Right lung (tissue), 10 donors: ENCODE measurements at places on chromosomes 12 and 14.
A peak's percentile ranks its signal among the peaks of the same experiment; 100 is the strongest.

- no peak for DNase-seq
Measured at GRCh38 chr14:77872983-77873382, 73.1 kb downstream of the ADCK1 start.

DNA sequence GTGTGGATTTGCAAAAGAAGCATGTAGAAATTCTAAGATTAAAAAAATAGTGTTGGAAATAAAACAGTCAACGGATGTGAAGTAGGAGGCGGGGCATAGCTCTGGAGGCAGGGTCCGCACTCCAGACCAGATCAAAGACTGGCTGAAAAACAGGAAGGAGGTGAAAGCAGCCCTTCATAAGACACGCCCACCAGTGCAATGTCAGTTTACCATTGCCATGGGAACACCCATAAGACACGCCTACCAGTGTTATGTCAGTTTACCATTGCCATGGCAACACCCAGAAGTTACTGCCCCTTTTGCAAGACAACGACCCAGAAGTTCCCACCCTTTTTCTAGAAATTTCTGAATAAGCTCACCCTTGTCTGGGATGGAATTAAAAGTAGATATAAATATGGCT is 87.1 kb downstream of the FZD10 start:
- no peak for DNase-seq

DNA sequence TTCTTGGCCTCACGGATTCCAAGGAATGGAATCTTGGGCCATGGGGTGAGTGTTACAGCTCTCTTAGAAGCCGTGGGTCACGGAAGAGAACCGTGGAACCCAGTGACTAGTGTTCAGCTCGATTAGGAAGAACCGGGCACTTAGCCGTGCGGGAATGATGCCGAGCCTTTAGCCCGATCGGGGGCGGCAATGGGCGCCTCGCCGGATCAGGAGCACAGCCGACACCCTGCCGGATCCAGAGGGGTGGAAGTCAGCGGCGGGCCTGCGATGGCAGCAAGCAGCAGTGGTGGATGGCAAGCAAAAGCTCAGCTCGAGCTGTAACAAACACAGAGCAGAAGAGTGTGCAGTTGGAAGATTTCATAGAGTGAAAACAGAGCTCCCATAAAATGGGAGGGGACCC is 21.1 kb upstream of the ULK1 start:
- DNase-seq: no peak

GRCh38 chr12:106369624-106370346 is 12.2 kb downstream of the POLR3B start:
- no peak for DNase-seq

GRCh38 chr12:18054925-18055619 is 34.9 kb downstream of the RERGL start:
- no peak for DNase-seq

- peak; percentile 70 for DNase-seq
Measured at GRCh38 chr14:104735830-104736642, 12.0 kb downstream of the ADSS1 start.

DNA sequence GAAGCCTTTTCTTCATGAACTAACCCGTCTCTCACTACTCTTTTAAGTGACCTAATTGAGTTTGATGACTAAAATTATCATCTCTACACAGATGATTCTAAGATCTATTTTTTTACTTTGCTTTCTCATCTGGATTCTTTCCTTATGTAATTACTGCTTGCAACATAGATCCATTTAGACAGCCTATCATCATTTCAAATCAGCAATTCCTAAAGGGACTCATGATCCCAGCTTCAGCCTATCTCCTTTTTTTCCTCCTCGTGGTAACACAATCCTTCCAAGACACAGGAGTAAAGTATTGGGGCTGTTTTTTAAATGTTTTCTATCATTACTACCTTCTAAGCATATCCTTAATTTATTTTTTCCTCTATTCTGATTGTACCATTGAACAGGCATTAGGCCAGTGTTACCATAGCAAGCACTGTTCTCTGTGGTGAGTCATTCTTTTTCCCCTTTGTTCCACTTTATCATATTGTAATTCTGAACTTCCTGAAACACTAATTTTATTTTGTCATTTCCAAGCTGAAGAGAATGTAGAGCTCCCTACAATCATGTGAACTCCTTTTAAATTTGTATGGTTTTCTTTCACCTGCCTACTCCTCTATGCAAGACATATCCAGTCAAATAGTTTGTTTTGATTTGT is 190.4 kb upstream of the FAR2 start:
- no peak for DNase-seq

DNA sequence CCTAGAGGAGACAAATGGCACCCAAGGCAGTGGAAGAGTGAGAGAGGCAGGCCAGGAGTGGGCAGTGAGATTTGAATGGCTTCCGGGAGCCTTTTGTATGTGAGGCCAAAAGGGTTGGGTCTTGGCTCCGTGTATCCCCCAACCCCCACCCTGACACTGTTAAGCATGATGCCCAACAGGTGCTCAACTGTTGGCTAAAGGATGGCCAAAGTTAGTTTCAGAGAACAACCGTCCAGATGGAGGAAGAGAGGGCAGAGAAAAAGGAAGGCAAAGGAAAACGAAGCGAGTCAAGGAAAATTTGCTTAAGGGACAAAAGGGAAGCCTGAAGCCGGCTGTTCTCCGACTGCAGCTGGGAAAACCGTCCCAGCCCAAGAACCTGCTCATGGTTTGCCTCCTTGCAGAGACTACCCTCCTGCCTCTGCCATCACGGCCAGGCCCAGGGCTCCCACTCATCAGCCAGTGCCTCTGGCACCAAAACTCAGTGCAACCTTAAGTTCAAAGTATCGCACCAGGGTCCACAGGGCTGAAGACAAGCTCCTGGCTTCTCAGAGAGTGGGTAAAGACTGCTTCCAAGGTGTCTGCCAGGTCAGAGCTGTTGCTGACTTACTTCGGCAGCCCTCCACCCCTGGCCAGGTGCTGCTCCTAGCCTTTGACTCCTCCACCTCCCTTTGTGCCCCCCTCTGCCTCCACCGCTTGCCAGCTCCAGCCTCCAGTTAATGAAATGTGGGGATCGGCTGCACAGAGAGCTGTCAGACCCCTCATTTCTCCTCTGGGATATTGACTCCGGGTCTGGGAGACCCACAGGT is 4.2 kb upstream of the C1QL4 start:
- DNase-seq: no peak

- no peak for DNase-seq
Measured at GRCh38 chr14:77241955-77242354, 29.1 kb downstream of the NGB start.

DNA sequence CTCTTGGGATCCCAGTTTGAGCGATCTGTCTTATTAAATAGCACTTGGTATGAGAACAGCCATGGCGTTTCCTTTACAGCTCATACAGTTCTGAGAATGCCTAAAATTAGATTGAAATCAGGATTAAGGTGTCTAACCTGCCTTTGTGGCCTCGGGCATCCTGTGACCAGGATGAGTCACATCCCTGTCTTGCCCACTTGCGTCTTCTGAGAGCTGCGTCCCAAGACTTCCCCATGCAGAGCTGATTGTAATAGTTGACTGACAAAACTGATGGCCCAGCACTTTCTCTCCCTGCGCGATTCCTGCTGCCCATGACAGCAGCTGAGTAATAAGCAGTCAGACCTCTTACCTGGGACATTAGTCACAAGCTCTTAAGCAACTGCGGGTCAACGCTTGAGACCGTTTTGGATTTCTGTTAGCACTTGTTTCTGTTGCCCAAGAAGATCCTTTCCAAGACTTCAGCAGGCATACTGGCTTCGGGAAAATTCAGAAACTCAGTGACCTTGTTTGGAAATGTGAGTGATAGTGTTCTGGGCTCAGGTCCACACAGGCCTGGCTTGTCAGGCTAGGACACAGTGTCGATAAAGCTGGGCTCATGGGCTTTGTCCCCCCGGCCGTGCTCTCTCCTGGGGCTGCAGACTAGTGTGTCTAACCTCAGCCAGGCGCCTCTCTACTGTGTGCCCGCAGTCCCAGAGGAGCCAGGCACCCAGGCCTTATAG is 169.9 kb upstream of the HIF1A start:
- no peak for DNase-seq

GRCh38 chr14:74525361-74525851 is 31.8 kb downstream of the ISCA2 start:
- no peak for DNase-seq

DNA sequence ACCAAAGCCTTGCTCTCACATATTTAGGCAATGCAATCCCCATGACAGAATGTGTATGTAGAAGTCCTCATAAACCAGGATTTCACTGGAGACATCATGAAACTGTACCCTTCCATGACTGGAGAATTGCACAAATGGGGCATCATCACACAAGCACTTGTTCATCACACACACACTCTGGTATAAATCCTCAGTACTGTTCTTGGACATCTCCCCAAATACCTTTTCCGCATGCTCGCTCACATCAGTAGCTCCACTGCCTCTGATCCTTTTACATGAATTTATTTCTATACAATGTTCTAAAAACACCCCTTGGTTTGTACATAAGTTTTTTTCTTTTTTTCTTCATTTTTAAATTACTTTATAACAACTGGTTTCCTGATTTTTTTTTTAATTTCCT is 3.3 kb upstream of the ING4 start:
- no peak for DNase-seq

DNA sequence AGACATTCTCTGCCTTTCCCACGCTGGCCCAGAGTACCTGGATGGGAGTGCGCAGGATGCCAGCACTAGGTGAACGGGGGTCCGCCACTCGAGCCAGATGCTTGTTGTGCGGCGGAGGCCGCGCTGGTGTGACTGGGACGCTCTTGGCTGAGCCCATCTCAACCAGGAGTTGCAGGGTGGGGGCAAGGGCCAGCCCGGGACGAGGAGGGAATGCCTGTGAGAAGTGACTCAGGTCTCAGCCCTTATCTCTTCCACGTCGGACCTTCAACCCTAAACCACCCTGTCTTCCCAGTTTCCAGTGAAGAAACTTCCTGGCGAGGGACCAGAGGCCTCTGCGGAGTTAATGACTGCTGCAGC is 312 bp downstream of the CDCA3 start:
- no peak for DNase-seq

- no peak for DNase-seq
Measured at GRCh38 chr12:31362115-31362758, 36.3 kb upstream of the SINHCAF start.

GRCh38 chr12:51329742-51330141 is 5.8 kb upstream of the BIN2 start:
- DNase-seq: no peak

- DNase-seq: no peak
Measured at GRCh38 chr14:105074601-105075053, 9.4 kb upstream of the GPR132 start.

- DNase-seq: peak; percentile 88
Measured at GRCh38 chr12:41932470-41932991, 212.1 kb downstream of the GXYLT1 start.

GRCh38 chr12:21604245-21605101 is at the start of gene GYS2:
Gene GYS2, minus strand, starts transcription at chr12:21604847. Its CDS starts 255 bp downstream, at chr12:21604592.
- DNase-seq: no peak

- peak; percentile 83 for DNase-seq
Measured at GRCh38 chr14:51310505-51310944, 70.5 kb downstream of the TMX1 start.

DNA sequence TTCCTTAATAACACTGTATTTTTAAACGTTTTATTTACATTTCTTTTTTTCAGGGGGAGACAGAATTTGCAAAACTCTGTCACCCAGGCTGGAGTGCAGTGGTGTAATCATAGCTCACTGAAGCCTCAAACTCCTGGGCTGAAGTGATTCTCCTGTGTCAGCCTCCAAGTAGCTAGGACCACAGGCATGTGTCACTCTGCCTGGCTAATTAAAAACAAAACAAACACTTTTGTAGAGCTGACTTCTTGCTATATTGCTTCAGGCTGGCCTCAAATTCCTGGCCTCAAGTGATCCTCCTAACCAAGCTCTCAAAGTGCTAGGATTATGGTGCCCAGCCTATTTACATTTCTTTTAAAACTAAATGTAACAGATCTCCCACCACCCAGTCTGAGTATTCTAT is 12.7 kb downstream of the CPSF6 start:
- DNase-seq: no peak

DNA sequence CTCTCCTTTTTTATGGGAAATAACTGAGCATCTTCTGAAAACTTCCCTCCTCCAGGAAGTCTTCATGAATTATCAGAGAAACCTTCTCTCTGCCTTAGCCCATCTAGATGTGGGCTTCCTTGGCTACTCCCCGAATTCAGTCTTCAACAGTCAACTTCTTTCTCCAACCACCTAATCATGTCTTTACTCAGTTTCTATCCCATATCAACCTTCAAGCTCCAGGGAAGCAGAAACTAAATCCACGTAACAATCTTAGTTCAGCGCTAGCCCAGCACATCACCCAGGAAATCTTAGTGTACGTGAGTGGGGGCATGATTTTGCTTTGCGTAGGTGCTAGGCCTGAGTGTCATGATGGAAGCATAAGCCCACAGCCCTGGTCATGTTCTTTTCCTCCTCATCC is 12.7 kb upstream of the KRT77 start:
- DNase-seq: no peak

DNA sequence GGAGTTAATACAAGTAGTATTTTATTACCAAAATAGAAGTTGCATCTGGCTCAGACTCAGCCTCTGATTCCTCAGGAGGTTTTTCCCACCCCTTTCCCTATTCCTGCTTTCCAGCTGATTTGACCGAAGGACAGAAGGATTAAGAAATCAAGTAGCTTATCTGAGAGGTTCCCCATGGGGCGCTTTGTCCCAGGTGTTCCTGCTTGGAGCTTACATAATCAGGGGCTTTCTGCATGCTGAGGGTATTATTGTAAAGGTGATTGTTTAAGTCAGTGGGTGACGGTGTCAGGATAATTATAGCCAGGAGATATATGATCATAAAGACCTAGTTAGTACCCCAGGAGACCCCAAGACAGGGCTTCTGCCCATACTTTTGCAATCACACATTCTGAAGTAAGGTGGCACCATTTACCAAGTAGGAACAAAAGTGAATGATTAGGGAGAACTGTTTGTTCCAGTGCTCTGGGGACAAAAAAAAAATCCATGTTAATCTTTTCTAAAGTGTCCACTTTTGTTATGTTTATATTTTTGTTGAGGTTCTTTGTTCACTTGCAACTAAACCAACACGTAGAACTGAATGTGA is 921.3 kb downstream of the NRXN3 start:
- no peak for DNase-seq

GRCh38 chr12:5730962-5731361 is 214.1 kb downstream of the ANO2 start:
- no peak for DNase-seq

DNA sequence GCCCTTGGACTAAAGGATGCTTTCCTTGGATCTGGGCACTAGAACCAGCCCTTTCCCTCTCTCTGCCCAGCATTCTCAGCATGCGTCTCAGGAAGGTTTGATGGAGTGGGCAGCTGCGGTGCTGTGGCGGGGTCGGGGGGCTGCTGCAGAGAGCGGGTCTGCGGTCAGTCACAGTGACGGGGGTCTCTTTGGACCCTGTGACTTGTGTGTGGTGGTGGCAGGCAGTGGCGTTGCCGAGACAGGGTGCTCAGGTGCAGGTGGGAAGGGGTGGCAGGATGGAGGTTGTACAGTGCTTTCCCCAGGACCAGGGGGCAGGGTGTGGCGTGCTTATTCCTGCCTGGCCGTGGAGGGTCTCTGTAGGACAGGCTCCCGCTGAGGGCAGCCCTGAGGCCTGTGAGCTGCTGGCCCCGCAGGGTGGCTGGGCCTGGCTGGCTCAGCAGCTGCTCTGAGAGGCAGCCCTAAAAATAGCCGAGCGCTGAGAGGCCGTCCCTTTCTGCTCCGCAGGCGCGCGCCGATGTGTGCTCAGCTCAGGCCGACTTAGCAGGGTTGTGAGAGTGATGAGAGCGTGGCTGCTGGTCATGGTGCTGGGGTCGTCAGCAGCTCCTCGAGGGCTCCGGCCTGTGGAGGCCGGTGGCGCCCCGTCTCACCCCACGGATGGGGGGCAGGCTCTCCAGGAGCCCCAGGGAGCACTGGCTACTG is 9.7 kb downstream of the PACS2 start:
- no peak for DNase-seq
